NCI-H1436 treated with DMSO at 0.1 percent for 48 hours (cell line): ENCODE measurements at places on chromosomes 2 and 18.

DNA sequence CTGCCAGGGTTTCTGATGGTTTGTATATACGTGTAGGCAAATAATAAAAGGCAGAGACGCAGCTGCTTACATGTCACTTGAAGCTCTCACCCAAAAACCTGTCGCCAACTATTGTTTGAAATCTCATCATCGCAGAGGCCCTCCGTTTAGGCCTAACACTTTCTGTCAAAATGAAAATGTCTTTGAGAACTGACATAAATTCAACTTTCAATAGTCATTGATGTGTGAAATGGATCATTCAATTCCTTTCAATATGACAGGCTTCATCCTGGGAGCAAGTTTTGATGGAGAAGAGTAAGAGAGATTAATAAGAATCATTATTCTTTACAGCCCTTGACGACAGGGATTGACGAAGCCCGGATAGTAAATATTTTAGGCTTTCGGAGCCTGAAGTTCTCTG, 2.7 kb downstream of the ACTG2 start:
- DNase-seq, result no peak

DNA sequence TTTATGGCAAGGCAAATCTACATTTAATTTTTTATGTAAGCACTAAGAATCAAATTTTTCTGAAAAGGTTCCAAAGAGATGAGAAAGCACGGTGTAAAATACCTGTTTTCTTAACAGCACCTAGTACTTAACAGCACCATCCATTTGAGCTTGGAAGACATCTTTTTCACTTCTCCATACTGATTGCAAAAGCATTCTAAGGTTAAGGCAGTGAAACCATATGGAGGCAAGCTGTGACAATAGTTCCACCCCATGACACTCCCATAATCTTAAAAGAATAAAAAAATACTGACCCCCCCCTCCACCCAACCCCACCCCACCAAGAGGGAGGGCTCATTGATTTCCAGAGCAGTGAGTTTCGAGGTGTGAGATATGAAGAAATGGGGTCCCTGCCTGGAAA, 60.6 kb downstream of the ZCCHC2 start:
- DNase-seq, result no peak

- DNase-seq, result no peak
Observed at GRCh38 chr2:222506230-222506935, 82.0 kb downstream of the SGPP2 start.

DNA sequence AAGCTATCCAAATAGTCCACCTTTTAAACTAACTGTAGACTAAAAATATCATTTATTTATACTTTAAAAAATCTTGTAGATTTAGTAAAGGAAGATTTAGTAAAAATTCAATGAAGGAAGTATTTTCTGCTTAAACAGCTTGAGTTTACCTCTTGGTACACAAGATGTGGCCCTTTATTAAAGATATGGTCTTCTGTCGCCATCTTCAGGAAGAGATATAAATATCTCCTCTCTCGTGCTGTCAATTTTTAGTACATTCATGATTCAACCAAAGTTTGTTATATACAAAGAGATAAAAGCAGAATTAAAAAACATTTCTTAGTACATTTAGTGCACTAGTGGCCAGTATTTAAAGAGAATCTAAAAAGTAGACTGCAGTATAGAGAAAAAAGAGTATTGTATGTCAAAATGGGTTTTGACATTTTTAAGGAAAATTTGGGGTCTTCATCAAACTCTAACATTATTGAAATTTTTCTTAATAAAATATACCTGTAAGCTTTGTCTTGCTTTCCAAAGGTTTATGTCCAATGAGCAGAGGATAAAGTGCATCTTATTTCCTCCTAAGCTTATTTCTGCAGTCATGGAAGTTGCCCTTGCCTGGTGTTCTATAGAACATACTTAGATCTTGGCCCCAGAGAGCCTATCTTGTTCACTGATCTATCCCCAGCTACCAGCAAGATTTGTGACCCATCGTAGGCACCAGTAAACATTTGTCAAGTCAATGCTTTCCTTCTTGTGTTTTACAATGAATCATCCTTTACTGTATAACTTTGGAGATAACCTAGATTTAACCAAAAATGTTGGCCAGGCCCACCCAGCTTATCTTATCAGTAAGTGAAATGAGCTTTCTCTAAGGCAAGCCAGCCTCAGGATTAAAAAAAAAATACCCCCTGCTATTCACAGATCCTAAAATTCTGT, 18.5 kb upstream of the EML6 start:
- DNase-seq, result peak; percentile 36

GRCh38 chr2:48461721-48462120, 68.2 kb upstream of the STON1 start:
- no peak for DNase-seq
